ENCODE measurements at places on chromosomes 12 and 14.

- no peak for DNase-seq
These were observed 21.4 kb upstream of the ATP2B1 start for GRCh38 chr12:89729946-89730459.

DNA sequence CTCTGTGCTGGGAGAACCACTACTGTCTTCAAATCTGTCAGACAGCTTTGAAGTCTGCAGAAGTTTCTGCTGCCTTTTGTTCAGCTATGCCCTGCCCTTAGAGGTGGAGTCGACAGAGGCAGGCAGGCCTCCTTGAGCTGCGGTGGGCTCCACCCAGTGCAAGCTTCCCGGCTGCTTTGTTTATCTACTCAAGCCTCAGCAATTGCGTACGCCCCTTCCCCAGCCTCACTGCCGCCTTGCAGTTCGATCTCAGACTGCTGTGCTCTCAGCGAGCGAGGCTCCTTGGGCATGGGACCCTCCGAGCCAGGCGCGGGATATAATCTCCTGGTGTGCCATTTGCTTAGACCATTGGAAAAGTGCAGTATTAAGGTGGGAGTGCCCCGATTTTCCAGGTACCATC, 25.1 kb upstream of the KLRB1 start:
- no peak for DNase-seq

- no peak for DNase-seq
These were observed 98.0 kb downstream of the SAMD4A start for GRCh38 chr14:54664961-54665360.

- no peak for DNase-seq
These were observed 119.0 kb upstream of the CPSF6 start for GRCh38 chr12:69120354-69120753.

DNA sequence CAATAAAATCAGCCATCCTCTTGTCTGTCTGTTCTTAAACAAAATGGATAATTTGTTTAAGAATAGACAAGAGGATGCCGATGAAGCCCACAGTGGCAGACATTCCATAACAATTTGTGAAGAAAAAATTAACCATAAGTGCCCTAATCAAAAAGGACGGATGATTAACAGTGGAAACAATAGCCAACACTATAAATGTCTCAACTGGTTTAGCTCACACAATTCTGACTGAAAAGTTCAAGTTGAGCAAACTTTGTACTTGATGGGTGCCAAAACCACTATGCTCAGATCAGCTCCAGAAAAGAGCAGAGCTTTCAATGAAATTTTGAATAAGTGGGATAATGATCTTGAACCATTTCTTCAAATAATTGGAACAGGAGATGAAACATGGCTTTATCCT, 202.2 kb upstream of the OR4E1 start:
- DNase-seq = no peak

DNA sequence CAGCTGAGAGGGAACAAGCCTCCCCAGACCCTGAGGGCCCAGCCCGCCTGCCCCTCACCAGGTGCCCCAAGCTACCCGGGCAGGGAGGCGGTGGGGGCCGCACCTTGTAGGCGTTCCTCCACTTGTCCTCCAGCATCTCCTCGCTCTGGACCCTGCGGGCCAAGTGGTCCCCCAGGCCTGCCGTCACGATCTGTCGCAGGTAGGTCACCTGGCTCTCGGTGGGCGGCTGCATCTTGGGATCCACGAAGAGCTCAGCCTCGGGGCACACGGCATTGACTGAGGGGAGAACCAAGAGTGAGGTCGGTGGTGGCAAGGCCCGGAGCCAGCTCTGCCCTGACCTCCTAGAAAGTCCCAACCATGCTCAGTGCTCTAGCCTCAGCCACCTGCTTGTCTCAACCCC, 36.6 kb downstream of the DHX37 start:
- DNase-seq = no peak

DNA sequence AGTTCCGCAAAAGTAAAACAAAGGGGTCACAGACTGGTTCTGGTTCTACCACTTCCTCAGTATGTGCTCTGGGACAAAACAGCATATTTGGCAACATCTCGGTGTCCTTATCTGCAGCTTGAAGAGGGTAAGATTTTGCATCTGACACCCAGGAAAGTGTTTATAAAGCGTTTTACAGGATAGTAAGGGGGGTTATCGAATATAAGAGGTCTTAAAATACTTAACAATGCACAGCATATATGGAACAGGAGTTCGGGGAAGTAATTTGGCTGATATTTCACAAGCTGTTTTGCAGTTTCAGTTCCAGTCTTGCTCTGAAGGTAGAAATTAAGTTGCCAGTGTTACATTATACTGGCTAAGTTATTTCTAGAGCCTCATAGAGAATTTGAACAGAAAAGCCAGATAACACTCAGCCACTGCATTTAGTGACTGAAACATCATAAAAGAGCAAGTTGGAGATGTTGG, 904 bp upstream of the MAP4K5 start:
- no peak for DNase-seq

DNA sequence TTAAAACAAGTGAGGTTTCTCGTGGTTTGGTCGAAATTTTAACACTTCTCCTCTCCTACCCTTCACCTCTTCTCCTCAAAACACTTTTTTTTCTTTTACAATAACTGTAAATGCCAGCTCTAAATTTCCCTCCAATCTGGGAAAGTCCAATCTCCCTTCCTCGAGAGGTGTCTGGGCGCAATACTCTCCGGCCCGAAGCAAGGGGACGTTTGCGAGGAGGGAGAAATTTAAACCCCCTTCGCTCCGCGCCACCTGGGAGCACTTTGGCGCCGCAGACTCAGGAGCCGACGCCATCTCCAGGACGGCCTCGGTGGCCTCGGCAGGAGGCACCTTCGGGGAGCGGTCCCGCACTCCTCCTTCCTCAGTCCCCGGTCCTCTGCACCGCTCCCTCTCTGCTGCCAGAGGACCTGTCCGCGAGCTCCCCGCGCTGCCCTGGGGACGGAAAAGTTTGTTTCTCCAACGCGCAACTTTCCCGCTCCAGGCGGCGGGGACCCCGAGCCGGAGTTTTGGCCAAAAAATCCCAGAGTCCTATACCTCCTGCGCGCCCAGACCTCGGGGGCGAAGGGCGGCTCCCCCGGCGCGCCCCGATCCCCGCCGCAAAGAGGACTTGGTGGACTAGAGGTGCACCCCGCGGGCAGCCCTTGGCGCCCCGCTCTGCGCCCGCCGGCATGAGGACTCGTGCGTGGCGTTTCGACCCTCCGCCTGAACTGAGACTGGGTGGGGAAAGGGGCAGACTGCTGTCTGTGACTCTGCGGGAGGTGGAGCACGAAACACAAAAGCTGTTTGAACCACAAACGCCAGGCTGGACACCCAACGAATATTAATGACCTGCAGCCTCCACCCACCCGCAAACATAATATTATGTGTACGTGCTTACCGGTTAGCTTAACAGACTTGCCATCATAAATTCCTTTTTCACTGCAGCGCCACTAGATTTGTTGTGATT, 95.2 kb upstream of the HMGA2 start:
- DNase-seq = no peak

DNA sequence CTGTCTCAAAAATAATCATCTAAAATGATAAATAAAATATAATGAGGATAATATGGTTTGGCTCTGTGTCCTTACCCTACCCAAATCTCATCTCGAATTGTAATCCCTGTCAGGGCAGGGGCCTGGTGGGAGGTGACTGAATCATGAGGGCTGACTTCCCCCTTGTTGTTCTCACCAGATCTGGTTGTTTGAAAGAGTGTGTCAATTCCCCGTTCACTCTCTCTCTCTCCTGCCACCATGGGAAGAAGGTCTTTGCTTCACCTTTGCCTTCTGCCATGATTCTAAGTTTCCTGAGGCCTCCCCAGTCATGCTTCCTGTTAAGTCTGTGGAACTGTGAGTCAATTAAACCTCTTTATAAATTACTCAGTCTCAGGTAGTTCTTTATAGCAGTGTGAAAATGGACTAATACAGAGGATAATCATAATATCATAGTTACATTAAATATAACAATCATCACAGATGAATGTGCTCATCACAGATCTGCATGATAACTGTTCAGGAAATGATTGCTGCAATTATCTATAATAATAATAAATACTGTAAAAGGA, 12.6 kb downstream of the EFCAB11 start:
- no peak for DNase-seq

GRCh38 chr12:29437575-29437974, 56.6 kb upstream of the ERGIC2 start:
- no peak for DNase-seq

DNA sequence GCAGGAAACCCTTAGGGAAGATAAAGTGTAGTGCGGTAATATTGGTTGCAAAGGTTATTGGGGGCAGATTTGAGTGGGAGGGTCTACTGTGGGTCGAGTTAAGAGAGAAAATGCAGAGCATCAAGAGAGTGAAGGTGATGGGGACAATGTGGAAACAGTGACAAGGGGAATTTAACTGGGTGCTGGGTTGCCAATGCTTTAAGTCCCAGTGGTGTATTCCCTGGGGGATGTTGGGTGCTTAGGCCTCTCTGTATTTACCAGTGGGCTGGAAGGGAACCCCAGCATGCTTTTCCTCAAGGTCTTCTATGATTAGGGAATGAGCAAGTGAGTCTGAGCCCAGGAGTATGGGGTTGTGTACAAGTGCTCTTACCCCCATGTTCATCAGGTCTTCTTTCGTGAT, 10.6 kb downstream of the BCAT1 start:
- DNase-seq = no peak

DNA sequence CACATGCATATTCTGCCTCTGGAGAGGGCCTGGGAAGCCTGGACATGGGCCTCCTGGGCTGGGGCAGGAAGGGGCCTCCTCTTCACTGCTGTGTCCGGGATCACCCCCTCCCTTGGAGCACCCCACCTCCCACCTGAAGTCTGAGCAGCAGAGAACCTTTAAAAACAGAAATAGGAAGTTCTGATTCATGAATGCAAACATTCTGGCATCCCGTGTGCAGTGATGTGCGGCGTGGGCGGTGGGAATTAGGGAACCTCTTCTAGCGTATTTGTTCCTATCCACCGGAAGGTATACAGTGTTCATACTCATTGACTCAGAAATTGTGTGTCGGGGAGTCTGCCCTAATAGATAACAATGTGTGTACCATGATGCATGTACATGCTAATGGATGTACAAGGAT, 46.2 kb downstream of the C14orf132 start:
- no peak for DNase-seq

GRCh38 chr12:123907726-123908476, 64.7 kb downstream of the CCDC92 start:
- no peak for DNase-seq

DNA sequence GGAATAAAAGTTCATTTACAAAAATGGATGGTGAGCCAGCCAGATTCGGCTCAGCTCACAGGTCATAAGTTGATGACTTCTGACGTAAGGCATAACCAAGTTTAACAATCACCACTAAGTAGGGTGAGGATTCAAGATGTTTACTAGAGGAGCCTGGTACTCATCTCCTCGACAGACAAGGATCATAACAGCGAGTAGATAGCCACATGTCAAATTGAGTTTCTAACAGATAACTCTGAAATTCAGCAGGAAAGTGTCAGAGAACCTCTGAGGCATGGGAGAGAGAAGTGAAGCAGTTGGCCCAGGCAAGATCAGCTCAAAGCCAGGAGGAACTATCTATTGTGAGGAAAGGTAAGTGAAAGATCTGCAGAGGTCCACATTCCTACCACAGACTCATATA, 208.7 kb downstream of the NELL2 start:
- no peak for DNase-seq

GRCh38 chr12:17976202-17976601, 113.8 kb downstream of the RERGL start:
- no peak for DNase-seq

DNA sequence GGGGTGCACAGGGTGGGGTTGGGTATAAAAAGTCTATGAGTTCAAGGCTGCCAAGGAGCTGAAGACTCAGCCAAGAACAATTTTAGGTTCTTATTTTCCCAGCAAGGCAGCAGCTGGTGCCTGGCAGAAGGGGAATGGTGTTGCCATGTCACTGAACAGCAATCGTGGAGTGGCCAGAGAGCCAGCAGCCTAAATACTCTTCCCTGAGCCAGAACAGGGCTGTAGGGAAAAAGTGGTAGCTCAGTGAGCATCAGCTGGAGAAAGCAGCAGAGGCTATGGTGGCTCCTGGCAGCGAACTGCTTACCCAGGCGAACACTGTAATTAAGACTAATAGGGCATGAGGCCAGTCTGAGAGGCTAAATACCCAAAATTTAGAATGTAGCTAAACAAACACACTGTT, 334.9 kb downstream of the RMST start:
- DNase-seq = peak; percentile 19

DNA sequence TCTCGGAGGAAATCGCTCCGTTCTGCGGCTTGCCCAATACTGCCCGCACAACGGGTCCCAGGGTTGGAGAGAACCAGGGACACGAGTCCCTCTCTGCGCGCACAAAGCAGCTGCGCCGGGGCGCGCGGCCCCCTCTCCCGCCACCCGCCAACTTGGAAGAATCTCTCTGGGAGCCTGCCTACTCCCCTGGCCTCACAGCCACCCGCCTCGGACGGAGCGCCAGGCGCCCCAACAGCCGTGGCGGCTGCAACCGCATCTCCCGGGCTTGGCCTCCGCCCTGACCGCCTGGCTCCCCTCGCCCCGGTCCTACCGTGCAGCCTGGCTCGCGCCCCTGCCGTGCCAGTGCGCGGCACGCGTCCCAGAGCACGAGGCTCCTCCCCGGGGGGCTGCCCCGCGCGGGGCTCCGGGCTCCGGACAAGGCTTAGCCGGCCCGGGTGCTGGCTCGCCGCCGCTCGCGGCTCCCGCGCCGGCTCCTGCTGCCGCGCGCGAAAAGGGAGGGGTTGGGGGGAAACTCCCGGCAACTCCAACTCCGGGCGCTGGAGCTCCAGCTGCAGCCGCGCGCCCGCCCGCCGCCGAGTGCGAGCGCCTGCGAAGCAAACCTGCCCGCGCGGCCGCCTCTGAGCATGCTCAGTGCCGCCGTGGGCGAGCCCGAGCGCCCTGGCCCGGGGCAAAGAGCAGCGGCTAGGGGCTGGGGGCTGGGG, at the start of gene STXBP6:
TSS of gene STXBP6 (minus strand) at position 580 of the 701 bp plus-strand sequence. CDS start 75,329 bp downstream, outside the sequence.
- DNase-seq = no peak

- no peak for DNase-seq
These were observed 888 bp downstream of the C1QL4 start for GRCh38 chr12:49335955-49336644.

- DNase-seq = no peak
These were observed 203.5 kb downstream of the ANO6 start for GRCh38 chr12:45419317-45419814.

DNA sequence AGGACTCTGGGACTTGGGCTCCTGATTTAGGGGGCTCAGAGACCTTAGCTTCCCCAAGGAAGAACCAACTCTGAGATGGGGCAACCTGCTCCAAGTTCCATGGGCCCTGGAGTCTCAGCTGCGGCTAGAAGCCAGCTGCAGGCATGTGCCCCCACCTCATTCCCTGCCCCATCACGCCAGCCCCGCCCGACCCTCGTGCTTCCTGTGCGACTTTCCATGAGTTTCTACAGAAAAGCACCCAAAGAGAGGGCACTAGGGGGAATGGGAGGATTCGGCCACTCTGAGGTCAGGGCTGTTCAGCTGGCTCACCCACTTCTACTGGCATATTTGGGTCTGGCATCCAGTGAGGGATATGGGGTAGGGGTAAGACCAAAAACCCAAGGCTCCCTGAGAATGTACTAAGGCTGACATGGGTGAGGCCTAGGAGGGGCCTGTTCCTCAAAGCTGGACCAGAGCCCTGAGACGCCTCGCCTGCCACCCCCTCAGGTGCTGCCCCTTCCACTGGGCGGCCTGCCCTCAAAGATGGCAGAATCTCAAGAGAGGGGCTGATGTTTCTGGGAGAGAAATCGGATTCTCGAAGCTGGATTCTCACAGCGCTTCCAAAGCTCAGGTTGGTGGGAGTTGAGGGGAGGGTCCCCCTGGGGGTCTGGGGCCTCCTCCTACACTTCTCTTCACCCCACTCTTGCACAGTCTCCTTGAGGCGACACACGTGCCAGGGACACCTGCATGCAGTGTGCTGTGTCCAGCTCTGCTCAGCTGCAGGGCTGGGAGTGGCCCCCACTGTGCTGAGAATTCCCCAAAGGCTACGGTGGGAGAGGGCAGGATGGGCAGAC, 22.1 kb downstream of the FAIM2 start:
- DNase-seq = no peak

Measured in NCI-H2081 treated with DMSO at 0.1 percent for 48 hours (cell line).